ENCODE measurements at places on chromosomes 12 and 14.

DNA sequence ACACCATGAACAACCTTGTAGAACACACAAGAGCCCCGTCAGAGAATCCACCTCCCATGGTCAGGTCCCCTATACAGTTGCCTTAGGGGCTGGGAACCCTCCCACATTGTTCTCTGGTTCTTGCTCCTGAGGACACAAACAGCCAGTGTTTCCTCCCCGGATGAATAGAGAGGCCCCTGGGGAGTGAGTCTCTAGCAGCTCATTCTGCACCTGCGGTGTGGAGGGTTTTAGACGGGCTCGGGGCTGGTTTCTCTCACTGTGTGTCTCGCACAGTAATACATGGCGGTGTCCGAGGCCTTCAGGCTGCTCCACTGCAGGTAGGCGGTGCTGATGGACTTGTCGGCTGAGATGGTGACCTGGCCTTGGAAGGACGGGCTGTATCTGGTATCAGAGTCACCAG is 1052.1 kb downstream of the TMEM121 start:
- no peak overlapping the region for H3K4me3 ChIP-seq
- no peak for DNase-seq
- no peaks in the 10 kb centered on the region for H3K36me3 ChIP-seq
- no peaks in the 10 kb centered on the region for H3K4me1 ChIP-seq
- H3K27ac ChIP-seq: no peak overlapping the region
- no peaks in the 10 kb centered on the region for H3K27me3 ChIP-seq

DNA sequence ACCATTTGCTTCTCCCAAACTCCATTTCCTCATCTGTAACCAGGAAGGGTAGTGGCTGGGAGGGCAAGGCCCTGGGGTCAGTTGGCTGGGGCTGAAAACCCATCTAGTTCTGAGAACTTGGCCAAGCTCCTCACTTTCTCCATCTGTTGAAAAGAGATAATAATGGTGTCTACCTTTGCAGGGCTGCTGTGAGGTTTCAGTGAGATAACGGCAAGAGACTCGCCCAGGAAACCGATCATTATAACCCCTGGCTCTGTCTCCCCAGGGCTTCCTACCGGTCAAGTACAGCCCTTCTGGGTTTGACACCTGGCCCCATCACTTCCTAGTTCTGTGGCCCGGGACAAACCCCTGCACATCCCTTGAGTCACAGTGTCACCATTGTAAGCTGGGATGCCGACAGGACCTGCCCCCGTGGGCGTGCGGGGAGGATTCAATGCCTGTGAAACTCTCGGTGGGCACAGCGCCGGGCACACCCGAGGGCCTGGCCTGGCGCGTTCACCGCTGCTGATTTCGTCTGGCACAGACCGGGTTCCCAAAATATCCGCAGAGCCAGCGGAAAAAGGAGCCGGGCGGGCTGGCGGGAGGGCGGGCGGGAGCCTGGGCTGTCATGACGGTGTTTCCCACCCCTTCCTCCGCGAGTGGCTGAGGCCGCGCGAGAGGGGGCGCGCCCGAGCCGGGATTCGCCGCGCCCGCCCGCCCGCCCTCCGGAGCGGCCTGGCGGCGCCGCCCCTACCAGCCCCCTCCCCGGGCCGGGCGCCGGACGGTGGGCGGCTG is 4.4 kb downstream of the KMT5A start:
- H3K27me3 ChIP-seq: no peaks in the 10 kb centered on the region
- peak overlapping the region; percentile 72 for H3K27ac ChIP-seq
- peak; percentile 39 for DNase-seq
- H3K4me1 ChIP-seq: peaks cover 28% of the 10 kb centered on the region
- H3K36me3 ChIP-seq: peaks cover 24% of the 10 kb centered on the region

- H3K36me3 ChIP-seq: no peaks in the 10 kb centered on the region
- DNase-seq: no peak
- H3K27me3 ChIP-seq: peaks cover 3% of the 10 kb centered on the region
Observed at GRCh38 chr12:106644335-106645073, 61.7 kb downstream of the RFX4 start.

- no peak for DNase-seq
- no peaks in the 10 kb centered on the region for H3K36me3 ChIP-seq
Observed at GRCh38 chr12:82648259-82648909, 38.3 kb upstream of the TMTC2 start.

- H3K27me3 ChIP-seq: no peaks in the 10 kb centered on the region
- no peaks in the 10 kb centered on the region for H3K36me3 ChIP-seq
- DNase-seq: no peak
- peak overlapping the region; percentile 93 for H3K27ac ChIP-seq
Observed at GRCh38 chr14:100237735-100238418, 1.1 kb upstream of the YY1 start.

DNA sequence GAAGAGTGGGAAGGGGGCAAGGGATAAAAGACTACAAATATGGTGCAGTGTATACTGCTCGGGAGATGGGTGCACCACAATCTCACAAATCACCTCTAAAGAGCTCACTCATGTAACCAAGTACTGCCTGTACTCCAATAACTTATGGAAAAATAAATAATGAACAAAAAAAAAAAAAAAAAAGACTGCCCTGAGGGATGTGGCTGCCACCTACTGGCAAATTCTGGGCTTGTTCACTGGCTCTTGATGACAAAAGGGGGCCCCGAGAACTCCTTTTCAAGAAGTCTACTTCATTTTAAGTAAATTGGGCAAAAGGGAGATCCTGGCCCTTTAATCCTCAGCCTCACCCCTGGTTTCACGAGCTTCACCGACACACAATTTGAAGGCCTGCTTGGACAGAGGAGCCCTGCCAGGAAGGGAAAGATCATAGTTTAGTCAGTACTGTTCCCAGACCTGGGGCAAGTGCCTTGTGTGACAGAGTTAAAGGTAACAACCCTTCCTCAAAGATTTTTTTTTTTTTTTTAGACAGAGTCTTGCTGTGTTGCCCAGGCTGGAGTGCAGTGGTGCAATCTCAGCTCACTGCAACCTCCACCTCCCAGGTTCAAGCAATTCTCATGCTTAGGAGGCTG is 26.1 kb upstream of the STAC3 start:
- H3K27ac ChIP-seq: no peak overlapping the region
- no peak for DNase-seq
- peaks cover 21% of the 10 kb centered on the region for H3K4me1 ChIP-seq
- H3K36me3 ChIP-seq: peaks cover 2% of the 10 kb centered on the region
- no peak overlapping the region for H3K4me3 ChIP-seq

GRCh38 chr12:124716208-124717130 is 147.2 kb downstream of the SCARB1 start:
- no peak for DNase-seq
- H3K27ac ChIP-seq: no peak overlapping the region
- H3K4me1 ChIP-seq: peaks cover 31% of the 10 kb centered on the region
- no peak overlapping the region for H3K4me3 ChIP-seq
- no peaks in the 10 kb centered on the region for H3K27me3 ChIP-seq

DNA sequence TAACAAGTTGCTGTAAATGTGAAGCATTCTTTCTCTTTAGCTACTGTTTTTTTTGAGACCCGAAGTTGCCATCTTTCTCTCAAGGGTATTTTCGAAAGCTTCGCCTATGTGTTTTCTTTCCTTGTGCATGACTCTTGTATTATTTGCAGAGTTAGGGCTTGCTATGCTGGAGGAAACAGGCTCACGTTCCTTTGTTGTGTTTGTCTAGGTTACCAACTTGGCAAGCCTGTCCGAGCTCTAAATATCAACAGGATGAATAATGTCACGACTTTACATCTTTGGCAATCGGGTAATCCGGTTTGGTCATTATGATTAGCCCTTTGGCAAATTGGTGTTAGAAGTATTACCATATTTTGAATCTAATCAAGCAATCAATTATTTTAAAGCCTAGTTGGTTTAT is 15.9 kb upstream of the ATP6V0A2 start:
- H3K4me1 ChIP-seq: no peaks in the 10 kb centered on the region
- no peaks in the 10 kb centered on the region for H3K27me3 ChIP-seq
- no peak overlapping the region for H3K27ac ChIP-seq
- peaks cover 7% of the 10 kb centered on the region for H3K36me3 ChIP-seq

GRCh38 chr12:55492078-55492477 is at the start of gene OR6C68:
OR6C68 (plus strand) TSS chr12:55492378; CDS start chr12:55492378, 0 bp downstream.
- no peaks in the 10 kb centered on the region for H3K36me3 ChIP-seq
- no peak for DNase-seq
- H3K4me3 ChIP-seq: no peak within 1 kb of the TSS
- no peaks in the 10 kb centered on the region for H3K27me3 ChIP-seq
- H3K27ac ChIP-seq: no peak within 1 kb of the TSS

DNA sequence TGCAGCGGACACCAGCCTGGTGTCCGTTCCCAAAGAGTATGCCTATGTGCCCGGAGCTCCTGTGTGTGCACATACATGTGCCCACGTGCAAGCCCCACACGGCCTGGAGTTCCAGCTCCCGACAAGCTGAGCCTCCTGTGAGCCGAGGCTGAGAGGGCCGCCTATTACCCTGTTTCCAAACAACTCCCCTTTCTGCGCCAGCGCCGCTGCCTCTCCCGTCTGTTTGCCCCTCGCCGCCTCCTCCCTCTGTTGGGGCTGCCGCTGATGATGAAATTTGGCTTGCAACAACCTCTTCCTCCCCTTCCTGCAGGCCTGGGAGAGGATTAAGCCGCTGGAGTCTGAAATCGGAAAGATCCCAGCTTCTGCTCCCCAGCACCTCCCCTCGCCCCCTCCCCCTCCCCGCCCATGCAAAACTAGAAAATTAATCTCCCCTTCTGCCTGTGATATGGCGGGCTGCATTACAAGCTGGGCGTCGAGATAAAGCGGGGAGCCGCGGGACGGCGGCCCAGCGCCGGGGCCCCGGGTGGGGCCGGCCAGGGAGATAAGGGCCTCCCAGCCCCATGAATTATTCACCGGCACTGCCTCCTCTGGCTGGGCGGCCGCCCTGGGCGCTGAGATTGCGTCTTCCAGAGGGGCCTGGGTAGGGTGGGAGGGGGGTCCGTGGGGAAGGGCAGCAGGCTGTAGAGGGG is 6.8 kb upstream of the ASIC1 start:
- H3K27ac ChIP-seq: no peak overlapping the region
- H3K4me1 ChIP-seq: peaks cover 3% of the 10 kb centered on the region
- H3K4me3 ChIP-seq: peak overlapping the region; percentile 33
- peak; percentile 46 for DNase-seq
